ENCODE measurements at places on chromosomes 12 and 14. TPM values are rescaled to one million over a fixed set of nuclear protein-coding genes. Genes with fewer than 3 reads are reported as not detected.
A peak's percentile ranks its signal among the peaks of the same experiment; 100 is the strongest.

DNA sequence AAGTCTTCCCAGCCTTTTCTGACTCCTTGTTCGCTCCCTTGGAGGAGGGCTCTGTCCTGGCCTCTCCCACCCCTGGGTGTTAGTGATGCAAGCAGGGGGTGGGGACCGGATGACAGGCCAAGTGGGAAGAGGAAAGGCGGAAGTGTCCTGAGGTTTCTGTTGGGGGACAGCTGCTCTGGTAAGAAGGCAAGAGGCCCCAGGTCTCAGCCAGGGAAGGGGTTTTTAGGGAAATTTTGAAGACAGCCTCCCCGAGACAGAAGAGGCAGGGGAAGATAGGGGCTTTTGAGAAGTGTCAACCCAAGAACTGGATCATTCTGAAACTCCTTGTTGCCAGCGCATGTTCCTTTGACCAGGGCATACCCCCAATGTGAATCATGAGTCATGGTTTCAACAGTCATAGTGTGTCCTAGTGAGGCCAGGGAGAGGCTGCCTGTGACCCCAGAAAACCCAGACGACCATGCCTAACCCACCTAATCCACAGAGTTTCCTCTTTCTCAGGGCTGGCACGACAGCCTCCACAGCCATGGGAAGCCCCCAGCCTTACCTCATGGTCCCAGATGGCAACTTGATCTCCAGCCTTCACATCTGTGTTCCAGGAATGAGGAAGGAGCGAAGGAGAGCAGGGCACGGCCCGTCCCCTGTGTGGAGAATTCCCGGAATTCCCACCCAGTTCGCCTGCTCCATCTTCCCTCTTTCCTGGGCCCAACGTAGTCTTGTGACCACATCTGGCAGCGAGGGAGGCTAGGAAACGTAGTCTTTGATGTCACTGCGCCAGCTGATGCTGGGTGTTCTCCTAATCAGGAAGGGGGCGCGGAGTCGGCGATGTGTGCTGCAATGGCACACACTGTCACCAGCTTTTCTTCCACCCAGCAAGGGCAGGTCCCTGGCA, 4.9 kb upstream of the GPR132 start:
- no peak overlapping the region for H3K4me3 ChIP-seq
- no peaks in the 10 kb centered on the region for H3K36me3 ChIP-seq
- H3K27ac ChIP-seq, result no peak overlapping the region
- DNase-seq, result no peak

CACNA1C gene
- total RNA-seq, result 0.06 TPM

- H3K27ac ChIP-seq, result no peak overlapping the region
- H3K27me3 ChIP-seq, result no peaks in the 10 kb centered on the region
- H3K36me3 ChIP-seq, result no peaks in the 10 kb centered on the region
- no peak for DNase-seq
Measured at GRCh38 chr14:36256126-36256801, 64.2 kb downstream of the MBIP start.

- H3K36me3 ChIP-seq, result no peaks in the 10 kb centered on the region
- no peak overlapping the region for H3K4me3 ChIP-seq
- peak; percentile 26 for DNase-seq
- H3K4me1 ChIP-seq, result no peaks in the 10 kb centered on the region
- H3K27me3 ChIP-seq, result no peaks in the 10 kb centered on the region
Measured at GRCh38 chr12:82527165-82527780, 159.4 kb upstream of the TMTC2 start.

GDF3 gene
- not detected for total RNA-seq

- no peaks in the 10 kb centered on the region for H3K27me3 ChIP-seq
- no peaks in the 10 kb centered on the region for H3K4me1 ChIP-seq
Measured at GRCh38 chr12:130251236-130251780, 86.4 kb upstream of the PIWIL1 start.

RND1 gene
- 1.4 TPM for total RNA-seq

ANKLE2 gene
- total RNA-seq, result 101 TPM

DNA sequence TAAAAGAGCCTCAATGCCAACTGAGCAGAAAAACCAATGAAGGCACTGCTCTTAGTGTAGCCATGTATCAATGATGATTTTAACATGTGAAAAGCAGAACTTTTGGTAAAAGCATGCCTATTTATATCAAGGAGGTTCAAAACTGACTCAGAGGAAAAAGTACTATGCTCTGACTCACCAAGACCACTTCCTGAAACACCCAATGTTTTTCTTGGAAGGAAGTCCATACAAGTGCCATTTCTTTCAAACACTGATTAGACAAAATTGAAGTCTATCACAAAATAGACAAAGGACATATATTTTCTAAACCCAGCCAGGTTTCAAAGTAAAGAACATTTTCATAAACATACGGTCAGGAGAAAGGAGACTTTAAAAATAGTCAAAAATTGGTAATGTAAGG, 88.6 kb downstream of the EPS8 start:
- no peak overlapping the region for H3K4me3 ChIP-seq
- peaks cover 9% of the 10 kb centered on the region for H3K4me1 ChIP-seq
- H3K27ac ChIP-seq, result no peak overlapping the region

LMNTD1 gene
- not detected for total RNA-seq

DNA sequence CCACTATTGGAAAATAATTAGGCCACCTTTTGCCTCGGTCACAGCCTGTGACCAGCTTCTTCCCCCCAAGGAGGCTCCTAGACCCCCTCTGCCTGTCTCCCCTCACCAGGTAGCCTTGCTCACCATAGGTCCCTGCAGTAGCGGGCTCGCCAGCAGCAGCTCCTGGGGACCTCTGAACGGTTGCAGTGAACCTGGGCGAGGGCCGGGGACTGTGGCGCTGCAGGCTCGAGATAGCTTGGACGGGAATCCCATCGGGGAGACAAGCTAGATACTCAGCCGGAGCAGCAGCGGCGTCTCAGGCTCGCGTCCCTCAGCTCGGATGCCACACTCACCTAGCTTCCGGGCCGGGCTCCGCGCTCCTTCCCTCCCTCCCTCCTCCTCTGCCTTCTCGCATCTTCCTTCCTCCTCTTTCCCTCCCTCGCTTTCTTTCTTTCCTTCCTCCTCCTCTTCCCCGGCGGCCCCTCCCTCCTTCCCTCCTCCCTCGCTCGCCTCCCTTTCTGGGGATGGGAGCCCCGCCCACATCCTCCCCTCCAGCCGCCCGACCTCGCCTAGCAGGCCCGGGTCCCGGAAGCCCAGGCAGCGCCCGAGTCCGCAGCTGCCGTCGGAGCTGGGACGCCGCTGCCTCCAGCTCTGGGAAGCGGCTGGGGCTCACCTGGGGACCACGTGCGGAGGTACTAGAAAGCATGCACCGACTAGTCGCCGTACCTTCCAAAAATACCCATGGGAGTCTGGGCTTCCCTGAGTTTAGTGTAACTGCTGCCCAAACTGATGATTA, at the start of gene BMP4:
TSS of gene BMP4 (minus strand) at position 399 of the 775 bp plus-strand sequence. CDS start 4,603 bp downstream, outside the sequence.
- H3K27ac ChIP-seq, result no peak within 1 kb of the TSS
- no peak for DNase-seq
- no peak within 1 kb of the TSS for H3K4me3 ChIP-seq
- no peaks in the 10 kb centered on the region for H3K36me3 ChIP-seq
- H3K27me3 ChIP-seq, result peaks cover 4% of the 10 kb centered on the region

DNA sequence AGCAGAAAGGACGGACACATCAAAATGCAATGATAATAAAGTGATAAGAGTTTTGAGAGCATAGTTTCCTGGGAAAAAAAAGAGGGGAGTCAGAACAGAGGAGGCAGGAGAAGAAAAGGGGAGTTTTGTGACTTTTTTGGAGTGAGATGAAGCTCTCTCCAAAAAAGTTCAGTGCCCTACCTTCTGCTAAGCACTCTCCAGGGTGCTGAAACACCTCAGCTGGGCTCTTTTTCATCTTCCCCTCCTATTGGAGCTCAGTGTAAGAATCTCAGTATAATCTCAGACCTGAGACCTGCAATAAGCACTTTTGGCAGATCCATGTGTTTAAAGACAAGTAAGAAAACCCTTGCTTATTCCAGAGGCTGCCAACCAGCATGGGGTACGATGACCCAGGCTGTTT, 58.9 kb upstream of the SRRM4 start:
- DNase-seq, result no peak
- H3K36me3 ChIP-seq, result no peaks in the 10 kb centered on the region
- no peaks in the 10 kb centered on the region for H3K27me3 ChIP-seq
- H3K4me1 ChIP-seq, result no peaks in the 10 kb centered on the region

Data from CD4-positive, alpha-beta memory T cell (primary cell).